Activated T-helper 17 cell treated with anti-CD3 and anti-CD28 coated beads, Interleukin-2, amount 50 U/mL, for 72 hours (primary cell): ENCODE measurements at places on chromosomes 12 and 14.

- H3K36me3 ChIP-seq = no peaks in the 10 kb centered on the region
- no peaks in the 10 kb centered on the region for H3K27me3 ChIP-seq
- no peak for ATAC-seq
- H3K4me3 ChIP-seq = no peak overlapping the region
Measured at GRCh38 chr12:127723251-127723650, 543.7 kb upstream of the TMEM132C start.

DNA sequence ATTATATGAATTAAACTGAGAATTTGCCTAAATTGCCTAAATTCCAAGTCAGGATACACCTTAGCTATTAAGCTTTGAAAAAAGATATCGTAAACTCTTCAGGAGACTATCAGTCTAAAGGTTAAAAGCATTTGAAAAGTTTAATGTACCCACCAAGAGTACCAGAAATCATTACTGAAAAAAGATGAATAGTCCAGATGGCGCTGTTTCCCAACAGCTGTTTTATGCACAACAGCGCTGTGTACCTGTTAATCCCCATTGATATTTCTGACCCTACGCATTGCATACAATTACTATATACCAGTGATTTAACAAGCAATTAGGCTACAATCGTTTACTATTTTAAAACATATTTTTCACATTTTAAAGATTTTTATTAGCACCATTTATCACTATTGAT, 185.0 kb downstream of the PLCZ1 start:
- H3K36me3 ChIP-seq = no peaks in the 10 kb centered on the region
- no peaks in the 10 kb centered on the region for H3K4me1 ChIP-seq
- H3K4me3 ChIP-seq = no peak overlapping the region
- no peak overlapping the region for H3K27ac ChIP-seq
- H3K27me3 ChIP-seq = no peaks in the 10 kb centered on the region

DNA sequence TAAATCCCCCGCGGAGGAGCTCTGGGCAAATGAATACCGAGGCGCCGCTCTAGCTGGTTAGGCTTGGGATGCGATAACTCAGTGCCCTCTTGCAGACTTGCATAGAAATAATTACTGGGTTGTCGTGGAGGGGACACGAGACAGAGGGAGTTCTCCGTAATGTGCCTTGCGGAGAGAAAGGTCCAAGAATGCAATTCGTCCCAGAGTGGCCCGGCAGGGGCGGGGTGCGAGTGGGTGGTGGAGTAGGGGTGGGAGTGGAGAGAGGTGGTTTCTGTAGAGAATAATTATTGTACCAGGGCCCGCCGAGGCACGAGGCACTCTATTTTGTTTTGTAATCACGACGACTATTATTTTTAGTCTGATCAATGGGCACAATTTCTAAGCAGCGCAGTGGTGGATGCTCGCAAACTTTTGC, 2.5 kb upstream of the TBX5 start:
- H3K27ac ChIP-seq = no peak overlapping the region
- H3K36me3 ChIP-seq = no peaks in the 10 kb centered on the region
- no peak for ATAC-seq
- H3K4me3 ChIP-seq = peak overlapping the region; percentile 35
- H3K27me3 ChIP-seq = peaks cover 79% of the 10 kb centered on the region

DNA sequence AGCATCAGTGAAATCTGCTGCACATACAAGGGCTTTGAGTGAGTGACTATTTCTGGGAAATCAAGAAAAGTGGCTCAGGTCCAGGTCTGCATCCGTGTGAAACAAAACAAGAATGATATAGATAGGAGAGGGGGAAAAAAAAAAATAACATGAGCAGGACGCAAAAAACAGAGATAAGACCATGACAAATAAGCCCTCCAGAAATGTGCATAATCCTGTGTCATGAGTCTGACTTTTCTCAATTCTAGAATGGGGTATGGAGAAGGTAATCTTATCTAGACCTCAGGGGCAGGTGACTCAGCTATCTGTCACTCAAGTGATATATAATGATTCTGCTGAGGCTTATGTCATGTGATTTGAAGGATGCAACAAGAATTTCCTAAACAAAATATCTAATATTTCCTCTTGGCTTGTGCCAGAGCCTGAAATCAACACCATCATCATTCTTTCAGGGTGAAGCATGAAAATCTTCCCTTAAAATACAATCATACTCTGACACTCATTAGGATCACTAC, 250.0 kb downstream of the PHLDA1 start:
- H3K4me1 ChIP-seq = peaks cover 9% of the 10 kb centered on the region
- H3K4me3 ChIP-seq = no peak overlapping the region
- peak; percentile 93 for ATAC-seq
- H3K27me3 ChIP-seq = peaks cover 3% of the 10 kb centered on the region
- H3K36me3 ChIP-seq = no peaks in the 10 kb centered on the region

GRCh38 chr12:122312926-122313325, 46.6 kb upstream of the VPS33A start:
- H3K27me3 ChIP-seq = no peaks in the 10 kb centered on the region
- H3K4me3 ChIP-seq = no peak overlapping the region
- no peak for ATAC-seq
- peak overlapping the region; percentile 38 for H3K27ac ChIP-seq
- H3K36me3 ChIP-seq = peaks cover 100% of the 10 kb centered on the region

GRCh38 chr14:34372786-34373185, 89.3 kb downstream of the SPTSSA start:
- H3K4me3 ChIP-seq = no peak overlapping the region
- H3K27ac ChIP-seq = no peak overlapping the region
- no peak for ATAC-seq
- H3K36me3 ChIP-seq = no peaks in the 10 kb centered on the region
- peaks cover 12% of the 10 kb centered on the region for H3K27me3 ChIP-seq

GRCh38 chr12:728781-729180, 23.6 kb upstream of the WNK1 start:
- peaks cover 21% of the 10 kb centered on the region for H3K4me1 ChIP-seq
- no peak overlapping the region for H3K27ac ChIP-seq
- no peaks in the 10 kb centered on the region for H3K27me3 ChIP-seq
- no peak overlapping the region for H3K4me3 ChIP-seq
- no peaks in the 10 kb centered on the region for H3K36me3 ChIP-seq

GRCh38 chr12:41919526-41920261, 225.0 kb downstream of the GXYLT1 start:
- no peak for ATAC-seq
- H3K4me1 ChIP-seq = no peaks in the 10 kb centered on the region
- peaks cover 14% of the 10 kb centered on the region for H3K27me3 ChIP-seq
- H3K27ac ChIP-seq = no peak overlapping the region
- H3K4me3 ChIP-seq = no peak overlapping the region
- H3K36me3 ChIP-seq = no peaks in the 10 kb centered on the region

GRCh38 chr12:94575024-94575423, 75.3 kb downstream of the TMCC3 start:
- no peaks in the 10 kb centered on the region for H3K4me1 ChIP-seq
- no peak overlapping the region for H3K27ac ChIP-seq
- ATAC-seq = no peak
- no peaks in the 10 kb centered on the region for H3K36me3 ChIP-seq
- H3K27me3 ChIP-seq = peaks cover 4% of the 10 kb centered on the region
- no peak overlapping the region for H3K4me3 ChIP-seq

DNA sequence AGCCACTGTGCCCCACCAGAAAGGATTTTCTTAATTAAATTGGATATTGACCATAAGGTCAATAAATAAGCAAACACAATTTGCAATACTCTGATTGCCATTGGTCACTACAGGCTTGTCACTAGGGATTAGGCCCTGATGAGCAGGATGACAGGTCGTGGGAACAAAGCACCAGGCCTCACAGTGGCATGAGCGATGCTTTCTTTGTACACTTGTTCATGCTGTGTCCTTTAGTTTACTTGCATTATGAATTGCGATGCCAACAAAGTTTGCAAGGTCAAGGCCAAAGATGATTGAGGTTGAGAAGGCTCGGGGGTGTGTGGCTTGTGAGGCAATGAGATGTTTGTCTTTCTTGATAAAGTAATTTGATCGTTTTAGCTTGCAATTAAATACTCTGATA, 136.0 kb downstream of the TTC8 start:
- H3K4me1 ChIP-seq = no peaks in the 10 kb centered on the region
- no peak overlapping the region for H3K27ac ChIP-seq
- H3K36me3 ChIP-seq = no peaks in the 10 kb centered on the region
- H3K27me3 ChIP-seq = peaks cover 15% of the 10 kb centered on the region
- no peak overlapping the region for H3K4me3 ChIP-seq

GRCh38 chr12:101221301-101221700, 11.3 kb upstream of the SLC5A8 start:
- no peaks in the 10 kb centered on the region for H3K36me3 ChIP-seq
- ATAC-seq = no peak
- no peak overlapping the region for H3K27ac ChIP-seq
- H3K4me3 ChIP-seq = no peak overlapping the region
- H3K27me3 ChIP-seq = peaks cover 20% of the 10 kb centered on the region

DNA sequence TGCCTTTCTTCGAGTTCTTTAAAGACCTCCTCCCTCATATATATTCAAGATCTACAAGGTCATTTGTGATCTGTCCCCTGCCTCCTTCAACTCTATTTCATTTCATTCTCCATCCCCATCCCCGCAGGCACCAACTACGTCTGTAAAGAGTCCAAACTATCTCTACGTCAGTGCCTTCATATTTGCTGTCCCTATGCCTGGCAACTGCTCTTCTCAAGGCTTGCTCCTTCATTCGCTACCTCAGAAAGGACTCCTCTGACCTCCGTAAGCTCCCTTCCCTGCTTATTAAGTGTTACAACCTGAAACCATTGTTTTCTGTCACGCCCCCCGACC, 650 bp downstream of the LLPH start:
- no peak for ATAC-seq
- H3K4me1 ChIP-seq = peaks cover 24% of the 10 kb centered on the region
- H3K36me3 ChIP-seq = peaks cover 70% of the 10 kb centered on the region
- H3K27ac ChIP-seq = peak overlapping the region; percentile 98
- peak overlapping the region; percentile 95 for H3K4me3 ChIP-seq
- H3K27me3 ChIP-seq = no peaks in the 10 kb centered on the region

DNA sequence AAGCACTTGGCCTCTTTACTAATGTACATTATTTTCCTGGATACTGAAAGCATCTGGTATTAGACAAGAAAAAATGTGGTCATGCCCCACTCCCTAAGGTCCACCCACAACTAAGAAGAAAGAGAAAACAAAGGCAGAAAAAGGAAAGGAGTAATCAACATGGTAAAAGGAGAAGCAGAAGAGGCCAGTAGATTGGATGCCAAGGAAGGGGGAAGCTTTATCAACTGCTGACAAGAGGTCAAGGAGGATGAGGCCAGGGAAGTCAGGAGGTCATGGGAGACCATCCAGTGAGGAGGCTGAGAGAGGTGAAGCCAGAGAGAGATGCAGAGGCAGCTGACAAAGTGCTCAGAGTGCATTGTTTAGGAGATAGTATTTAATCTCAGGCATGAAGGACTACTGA, 383.5 kb downstream of the ZFP36L1 start:
- no peaks in the 10 kb centered on the region for H3K36me3 ChIP-seq
- no peaks in the 10 kb centered on the region for H3K27me3 ChIP-seq
- no peak overlapping the region for H3K27ac ChIP-seq
- no peak for ATAC-seq
- H3K4me1 ChIP-seq = peaks cover 17% of the 10 kb centered on the region

DNA sequence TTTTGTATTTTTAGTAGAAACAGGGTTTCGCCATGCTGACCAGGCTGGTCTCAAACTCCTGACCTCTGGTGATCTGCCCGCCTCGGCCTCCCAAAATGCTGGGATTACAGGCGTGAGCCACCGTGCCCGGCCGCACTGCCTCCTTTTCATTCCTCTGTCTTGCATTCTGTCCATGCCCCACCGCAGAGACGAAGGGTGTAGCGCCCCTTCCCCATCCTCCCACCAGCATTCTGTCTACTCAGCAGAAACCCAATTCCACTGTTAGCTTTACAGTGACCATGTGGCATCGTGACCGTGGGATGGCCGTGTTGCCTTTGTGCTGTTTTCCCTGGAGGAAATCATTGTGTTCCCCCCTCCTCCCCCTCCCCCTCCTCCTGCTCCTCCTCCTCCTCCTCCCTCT, 10.3 kb downstream of the TEX22 start:
- peaks cover 4% of the 10 kb centered on the region for H3K4me1 ChIP-seq
- no peak for ATAC-seq
- no peak overlapping the region for H3K4me3 ChIP-seq
- peaks cover 10% of the 10 kb centered on the region for H3K27me3 ChIP-seq
- no peaks in the 10 kb centered on the region for H3K36me3 ChIP-seq

DNA sequence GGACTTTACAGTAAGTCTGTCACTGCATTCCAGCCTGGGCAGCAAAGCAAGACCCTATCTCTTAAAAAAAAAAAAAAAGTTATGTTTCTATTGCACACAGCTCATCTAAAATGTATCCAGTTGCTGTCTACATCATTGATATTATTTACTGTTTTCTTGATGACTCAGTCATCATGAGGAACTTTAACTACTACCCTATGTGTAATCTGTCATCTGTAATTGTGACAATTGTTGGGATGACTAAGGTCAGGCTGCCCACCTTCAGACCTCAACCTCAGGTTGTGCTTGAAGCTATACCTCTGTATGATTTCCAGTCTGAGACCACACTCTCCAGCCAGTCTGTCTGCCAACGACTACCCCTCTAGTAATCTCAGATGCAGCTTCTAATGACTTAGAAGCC, 15.3 kb downstream of the PPP1R13B start:
- H3K4me3 ChIP-seq = no peak overlapping the region
- no peaks in the 10 kb centered on the region for H3K27me3 ChIP-seq
- H3K4me1 ChIP-seq = no peaks in the 10 kb centered on the region
- peak; percentile 40 for ATAC-seq

DNA sequence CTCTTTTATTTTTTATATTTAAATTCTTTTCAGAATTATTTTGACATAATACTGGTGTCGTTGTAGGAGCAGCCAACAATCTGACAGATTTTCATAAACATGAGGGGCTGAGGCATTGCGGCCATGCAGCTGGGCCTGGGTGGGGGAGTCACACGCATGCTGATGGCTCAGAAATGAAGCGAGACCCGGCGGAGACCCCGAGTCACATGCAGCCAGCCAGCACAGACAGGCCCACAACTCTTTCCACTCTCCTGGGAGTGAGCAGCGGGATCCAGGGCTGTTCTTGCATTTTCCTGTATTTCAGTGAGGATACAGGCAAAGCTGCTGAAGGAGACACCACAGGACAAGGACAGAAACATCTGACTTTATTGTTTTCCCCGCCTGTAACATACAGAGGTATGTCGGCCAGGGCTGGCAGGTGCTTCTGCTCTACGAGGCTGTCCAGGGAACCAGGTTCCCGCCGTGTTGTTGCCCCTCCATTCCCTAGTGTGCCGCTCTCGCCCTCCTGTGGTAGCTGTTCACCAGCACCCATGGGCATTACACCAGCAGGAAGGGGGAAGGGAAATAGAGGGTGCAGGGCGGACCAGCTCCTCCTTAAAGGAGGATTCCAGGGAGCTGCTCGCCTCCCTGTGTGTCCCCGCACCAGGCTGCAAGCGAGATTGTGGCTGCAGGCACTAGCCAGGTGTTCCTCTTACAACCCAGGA, 30.5 kb downstream of the FZD10 start:
- no peak overlapping the region for H3K27ac ChIP-seq
- ATAC-seq = no peak
- H3K36me3 ChIP-seq = no peaks in the 10 kb centered on the region
- no peak overlapping the region for H3K4me3 ChIP-seq
- no peaks in the 10 kb centered on the region for H3K4me1 ChIP-seq
- H3K27me3 ChIP-seq = no peaks in the 10 kb centered on the region

DNA sequence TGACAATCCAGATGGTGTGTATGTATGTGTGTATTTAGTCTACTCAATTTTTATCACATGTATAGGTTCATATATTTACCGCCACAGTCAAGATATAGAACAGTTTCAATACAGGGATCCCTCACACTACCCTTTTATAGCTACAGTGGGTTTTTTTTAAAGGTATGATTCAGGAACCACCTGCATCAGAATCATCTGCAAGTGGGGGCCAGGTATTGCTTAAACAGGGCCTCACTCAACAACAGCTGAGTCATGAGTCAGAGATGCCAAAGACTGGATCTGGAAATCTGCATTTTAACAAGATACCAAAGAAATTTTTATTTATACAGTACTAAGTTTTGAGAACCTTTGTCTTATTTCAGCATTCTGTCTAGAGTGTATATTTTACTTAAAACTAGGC, 117.6 kb downstream of the SLC35F4 start:
- no peaks in the 10 kb centered on the region for H3K36me3 ChIP-seq
- no peak for ATAC-seq
- no peaks in the 10 kb centered on the region for H3K4me1 ChIP-seq
